CD4-positive, alpha-beta T cell treated with Interleukin-1 beta for 1 hour (primary cell): ENCODE measurements at places on chromosomes 12 and 14.
A peak's percentile ranks its signal among the peaks of the same experiment; 100 is the strongest.

GRCh38 chr14:68986225-68986624 lies 7.1 kb upstream of the ACTN1 start:
- DNase-seq, result no peak

DNA sequence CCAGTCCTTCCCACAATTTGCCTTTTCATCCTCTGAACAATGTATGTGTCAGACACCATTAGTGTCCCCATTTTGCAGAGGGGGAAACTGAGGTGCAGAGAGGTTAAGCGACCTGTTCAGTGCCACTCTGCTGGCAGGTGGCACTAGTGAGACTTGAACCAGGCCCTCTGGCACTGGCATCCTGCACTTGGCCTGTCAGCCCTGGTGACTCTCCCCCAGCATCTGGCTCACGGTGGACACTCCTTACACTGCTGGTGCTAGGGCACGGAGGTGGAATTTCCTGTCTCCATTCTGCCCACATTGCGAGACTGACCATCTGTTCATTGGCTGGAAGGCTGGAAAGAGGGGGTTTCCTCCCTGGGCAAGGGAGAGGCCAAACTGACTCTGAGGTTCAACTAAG lies 48.7 kb downstream of the CCNK start:
- no peak for DNase-seq

DNA sequence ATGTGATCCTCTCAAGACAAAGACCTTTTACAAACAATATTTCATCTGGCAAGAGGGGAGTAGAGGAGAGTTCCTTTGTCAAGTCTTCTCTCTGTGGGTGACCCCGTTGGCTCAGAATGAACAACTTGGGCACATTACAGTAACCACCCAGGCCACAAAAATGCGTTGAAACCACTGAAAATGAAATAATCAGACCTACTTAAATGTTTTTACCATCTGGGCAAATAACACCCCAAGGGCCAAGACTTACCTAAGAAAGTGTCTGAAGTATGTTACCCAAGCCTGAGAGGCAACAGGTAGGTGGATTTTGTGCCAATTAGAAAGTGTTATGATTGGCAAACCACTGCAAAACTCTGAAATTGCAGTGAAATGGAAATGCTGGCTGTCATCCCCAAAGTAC lies 1.3 kb downstream of the TC2N start:
- DNase-seq, result no peak

DNA sequence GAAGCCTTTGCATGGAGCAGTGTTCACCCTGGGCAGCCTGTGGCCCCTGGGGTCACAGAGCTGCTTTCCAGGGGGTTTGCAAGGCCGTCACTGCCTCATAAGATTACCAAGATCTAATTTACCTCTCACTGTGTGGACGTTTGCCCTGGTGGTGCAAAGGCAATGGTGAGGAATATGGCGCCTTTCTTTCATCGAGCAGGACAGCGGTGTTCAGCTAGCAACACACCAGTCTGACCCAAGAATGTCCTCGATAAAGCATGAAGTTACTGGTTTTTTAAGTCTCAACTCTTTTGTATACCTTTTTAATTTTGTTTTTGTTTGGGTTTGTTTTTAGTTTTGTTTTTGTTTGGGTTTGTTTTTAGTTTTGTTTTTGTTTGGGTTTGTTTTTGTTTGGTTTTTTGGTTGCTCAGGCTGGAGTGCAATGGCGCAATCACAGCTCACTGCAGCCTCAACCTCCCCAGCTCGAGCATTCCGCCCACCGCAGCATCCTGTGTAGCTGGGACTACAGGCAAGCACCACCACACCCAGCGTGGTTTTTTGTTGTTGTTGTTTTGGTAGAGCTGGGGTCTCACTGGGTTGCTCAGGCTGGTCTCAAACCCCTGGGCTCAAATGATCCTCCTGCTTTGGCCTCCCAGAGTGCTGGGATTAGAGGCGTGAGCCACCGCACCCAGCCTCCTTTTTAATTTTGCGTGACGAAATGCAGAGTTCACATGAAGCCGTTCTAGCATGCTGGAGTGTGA lies 57.9 kb downstream of the PPP2R5C start:
- DNase-seq, result peak; percentile 94

DNA sequence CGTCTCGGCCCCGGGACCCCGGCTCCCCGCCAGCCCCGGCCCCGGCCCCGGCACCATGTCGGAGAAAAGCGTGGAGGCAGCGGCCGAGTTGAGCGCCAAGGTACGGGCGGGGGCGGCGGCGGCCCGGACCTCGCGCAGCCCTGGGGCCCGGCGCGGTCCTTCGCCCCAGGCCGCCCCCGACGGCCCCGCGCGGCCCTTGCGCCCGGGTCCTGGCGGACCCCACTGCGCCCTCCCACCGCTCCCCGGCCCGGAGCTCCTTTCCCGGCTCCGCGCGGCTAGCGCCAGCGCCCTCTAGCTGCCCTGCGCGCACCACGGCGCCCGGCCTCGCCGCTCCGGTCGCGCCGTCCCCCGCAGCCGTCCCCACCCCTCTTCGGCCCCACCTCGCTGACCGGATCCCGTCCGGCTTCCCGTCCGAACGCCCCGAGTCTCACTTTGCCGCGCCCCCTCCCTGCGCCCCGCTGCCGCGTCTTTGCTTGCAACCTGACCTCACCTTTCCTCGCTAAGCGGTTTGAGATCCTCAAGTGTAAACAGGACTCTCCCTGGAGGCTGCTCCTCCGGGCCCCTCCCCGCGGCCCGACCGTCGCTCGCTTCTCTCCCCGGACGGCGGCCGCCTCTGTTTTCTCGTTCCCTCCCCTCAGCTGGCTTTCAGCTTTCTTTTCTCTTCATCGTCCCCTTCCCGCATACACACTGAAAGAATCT lies 637 bp downstream of the PTMS start:
- DNase-seq, result peak; percentile 44

GRCh38 chr12:19712041-19712440 lies 272.7 kb downstream of the AEBP2 start:
- no peak for DNase-seq

- DNase-seq, result no peak
Measured at GRCh38 chr14:47102472-47102871, 450.9 kb upstream of the RPL10L start.

GRCh38 chr14:35519986-35520385 lies 14.0 kb upstream of the INSM2 start:
- DNase-seq, result no peak

DNA sequence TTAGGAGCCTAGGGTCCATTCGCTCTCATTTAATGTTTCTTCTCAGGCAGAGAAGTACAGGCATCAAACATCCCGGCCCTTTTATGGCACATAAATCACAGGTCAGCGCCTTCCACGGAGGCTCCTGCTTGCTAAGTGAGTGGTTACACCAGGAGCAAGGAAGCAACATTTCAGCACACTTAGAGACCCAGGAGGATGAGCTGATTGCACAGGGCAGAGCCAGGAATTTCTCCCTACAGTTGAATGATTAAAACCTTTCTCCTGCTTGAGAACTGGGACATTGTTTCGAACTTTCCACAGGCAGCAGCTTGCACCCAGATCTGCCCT lies 233.4 kb downstream of the SPTSSA start:
- no peak for DNase-seq

GRCh38 chr14:79044894-79045624 lies 874.9 kb downstream of the NRXN3 start:
- DNase-seq, result no peak

- DNase-seq, result peak; percentile 60
Measured at GRCh38 chr14:31206536-31207286, 882 bp downstream of the HECTD1 start.

DNA sequence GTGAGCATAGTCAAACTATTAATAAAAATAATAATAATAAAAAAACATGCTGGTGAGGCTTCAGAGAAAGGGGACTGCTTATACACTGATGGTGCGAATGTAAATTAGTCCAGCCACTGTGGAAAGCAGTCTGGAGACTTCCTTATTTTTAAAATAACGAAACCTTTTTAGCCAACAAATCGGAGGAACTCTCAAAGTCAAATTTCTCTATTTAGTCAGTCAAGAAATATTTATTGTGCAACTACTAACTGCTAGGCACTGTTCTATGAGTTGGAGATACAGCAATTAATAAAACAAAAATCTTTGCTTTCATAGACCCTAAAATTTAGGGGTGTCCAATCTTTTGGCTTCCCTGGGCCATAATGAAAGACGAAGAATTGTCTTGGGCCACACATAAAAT lies 10.8 kb downstream of the TAOK3 start:
- DNase-seq, result no peak

DNA sequence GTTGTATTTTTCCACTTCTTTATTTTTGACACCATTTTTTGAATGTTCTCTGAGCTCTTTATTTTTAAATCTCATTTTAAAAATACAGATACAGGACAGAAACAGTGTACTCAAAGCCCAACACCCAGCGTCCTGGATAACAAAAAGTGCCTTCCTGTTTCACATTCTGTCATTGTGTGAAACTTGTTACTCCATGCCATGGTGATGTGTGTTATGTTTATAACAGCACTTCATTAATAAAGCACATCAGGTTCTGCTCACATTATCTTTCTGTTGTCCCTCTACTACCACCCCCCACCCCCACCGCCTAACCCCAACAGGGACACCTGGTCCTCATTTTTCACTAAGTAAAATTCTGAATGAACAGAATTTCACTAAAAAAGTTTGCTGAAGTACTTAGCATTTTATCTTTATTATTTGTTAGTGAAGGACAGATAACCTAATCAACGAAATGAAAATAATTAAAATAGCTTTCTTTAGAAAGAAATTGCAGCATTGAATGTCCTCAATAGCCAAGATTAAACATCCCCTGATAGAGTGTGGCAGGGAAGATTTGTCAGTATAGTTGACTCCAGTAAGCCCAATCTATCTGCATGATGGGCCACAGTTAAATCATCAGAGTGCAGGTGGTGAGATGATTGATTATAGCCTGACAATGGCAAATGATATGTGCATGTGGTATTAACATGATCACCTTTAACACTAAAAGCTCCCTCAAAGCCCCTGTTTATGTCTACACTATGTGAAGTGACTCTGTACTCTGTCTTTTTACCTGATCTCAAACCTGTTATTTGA lies 153.9 kb downstream of the ACSS3 start:
- no peak for DNase-seq
